ENCODE measurements at places on chromosomes 11 and 22. TPM values are rescaled to one million over a fixed set of nuclear protein-coding genes. Genes with fewer than 3 reads are reported as not detected.

RASSF10 gene
- total RNA-seq, result not detected

DNA sequence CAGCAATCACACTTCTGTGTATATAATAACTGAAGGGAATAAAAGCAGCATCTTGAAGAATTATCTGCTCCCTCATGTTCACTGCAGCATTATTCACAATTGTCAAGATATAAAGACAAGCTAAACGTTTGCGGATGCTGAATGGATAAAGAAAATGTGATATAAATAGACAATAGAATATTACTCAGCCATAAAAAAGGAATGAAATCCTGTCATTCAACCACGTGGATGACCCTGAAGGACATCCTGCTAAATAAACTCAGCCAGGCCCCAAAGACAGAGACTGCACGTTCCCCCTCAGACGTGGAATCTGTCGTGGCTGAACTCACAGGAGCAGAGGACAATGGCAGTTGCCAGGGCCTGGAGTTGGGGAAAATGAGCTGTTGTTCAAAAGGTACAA lies 9.6 kb downstream of the ZNF195 start:
- no peak for DNase-seq

GRCh38 chr22:43833286-43834240 lies 21.5 kb upstream of the EFCAB6 start:
- DNase-seq, result no peak

- peak; percentile 77 for DNase-seq
Observed at GRCh38 chr11:65013888-65014725, at the start of gene ARL2. TSS of gene ARL2 (plus strand) at chr11:65014160. CDS start at chr11:65014208, 48 bp downstream.

GRCh38 chr11:90775567-90776165 lies 552.8 kb upstream of the CHORDC1 start:
- DNase-seq, result no peak
